ENCODE measurements at places on chromosomes 13 and 19.

DNA sequence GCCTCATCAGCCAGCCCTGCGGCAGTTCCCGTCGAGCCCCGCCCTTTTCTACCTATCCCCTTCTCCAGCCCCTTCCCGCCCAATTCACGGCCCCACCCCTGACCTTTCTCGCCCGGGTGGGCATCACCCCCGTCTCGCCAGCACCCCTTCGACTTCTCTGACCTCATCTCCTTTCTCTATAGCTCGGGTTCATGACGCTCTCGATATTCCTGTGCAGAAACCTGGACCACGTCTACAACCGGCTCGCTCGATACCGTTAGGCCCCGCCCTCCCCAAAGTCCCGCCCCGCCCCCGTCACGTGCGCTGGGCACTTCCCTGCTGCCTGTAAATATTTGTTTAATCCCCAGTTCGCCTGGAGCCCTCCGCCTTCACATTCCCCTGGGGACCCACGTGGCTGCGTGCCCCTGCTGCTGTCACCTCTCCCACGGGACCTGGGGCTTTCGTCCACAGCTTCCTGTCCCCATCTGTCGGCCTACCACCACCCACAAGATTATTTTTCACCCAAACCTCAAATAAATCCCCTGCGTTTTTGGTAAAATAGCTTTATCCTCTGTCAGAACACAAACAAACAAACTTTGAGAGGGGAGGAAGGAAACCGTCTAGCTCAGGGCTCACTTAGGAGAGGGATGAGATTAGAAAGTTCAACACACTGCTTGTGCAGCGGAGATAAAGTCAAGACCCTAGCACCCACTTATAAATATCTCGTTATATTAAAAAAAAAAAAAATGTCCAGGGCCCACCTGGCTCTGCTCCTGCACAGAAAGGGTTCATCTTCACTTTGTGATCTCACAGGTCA, 5.1 kb downstream of the CD37 start:
- DNase-seq = no peak

GRCh38 chr13:88235441-88235840, 564.3 kb downstream of the SLITRK5 start:
- DNase-seq = no peak

DNA sequence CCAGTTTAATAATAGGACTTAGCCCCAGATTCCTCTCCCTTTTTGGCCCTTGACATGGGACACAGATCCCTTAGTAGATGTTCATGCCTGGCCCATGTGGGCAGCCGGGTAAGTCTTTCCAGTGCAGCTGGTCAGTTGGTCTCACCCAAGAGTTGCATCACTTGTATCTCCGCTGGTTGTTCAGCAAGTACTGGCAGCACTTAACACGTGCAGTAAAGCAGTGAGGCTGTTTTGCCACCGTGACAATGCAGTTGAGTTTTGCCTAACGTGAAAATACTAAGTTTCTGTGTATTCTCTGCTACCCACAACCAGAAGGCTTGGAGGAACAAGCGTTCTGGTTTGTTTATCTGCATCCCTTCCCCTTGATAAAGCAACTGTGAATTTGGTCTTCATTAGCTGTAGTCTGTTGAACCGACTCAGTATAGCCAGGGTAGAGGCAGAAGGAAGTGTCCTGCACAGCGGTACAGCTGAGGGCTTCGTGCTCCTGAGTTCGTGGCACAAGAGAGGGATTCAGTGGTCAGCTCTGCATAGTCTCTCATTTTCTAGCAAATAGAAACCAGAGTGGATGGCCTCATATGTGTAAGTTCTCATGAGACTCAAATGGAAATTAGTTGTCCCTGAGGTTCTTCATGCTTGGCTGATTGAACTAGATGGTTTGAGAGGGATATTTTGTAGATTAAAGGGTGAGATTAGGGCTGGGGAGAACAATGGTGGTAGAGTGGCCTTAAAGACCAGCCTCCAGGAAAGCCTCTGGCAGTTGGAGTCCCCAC, 50.3 kb downstream of the ARHGEF7 start:
- DNase-seq = no peak

GRCh38 chr19:8526345-8527091, 12.6 kb upstream of the ZNF414 start:
- no peak for DNase-seq

DNA sequence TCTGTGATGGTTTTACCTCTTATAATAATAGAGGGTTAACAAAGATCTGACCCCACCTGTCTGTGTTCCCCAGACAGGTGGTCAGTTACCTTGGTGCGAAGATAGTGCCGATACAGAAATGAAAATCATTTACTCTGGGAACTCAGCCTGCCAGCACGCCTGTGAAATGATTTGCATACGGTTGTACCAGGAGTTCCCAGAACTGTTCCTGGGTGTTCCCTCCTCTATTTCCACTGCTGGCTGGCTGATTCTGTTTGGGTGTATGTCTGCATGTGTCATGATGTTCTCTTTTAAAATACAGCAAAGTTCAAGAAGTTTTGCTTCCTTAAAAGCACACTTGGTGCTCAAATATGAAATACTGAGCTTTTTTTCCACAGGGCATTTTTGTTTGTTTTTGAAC, 527.1 kb downstream of the FGF9 start:
- DNase-seq = no peak

GRCh38 chr13:98515818-98516465, 61.0 kb downstream of the STK24 start:
- DNase-seq = no peak

DNA sequence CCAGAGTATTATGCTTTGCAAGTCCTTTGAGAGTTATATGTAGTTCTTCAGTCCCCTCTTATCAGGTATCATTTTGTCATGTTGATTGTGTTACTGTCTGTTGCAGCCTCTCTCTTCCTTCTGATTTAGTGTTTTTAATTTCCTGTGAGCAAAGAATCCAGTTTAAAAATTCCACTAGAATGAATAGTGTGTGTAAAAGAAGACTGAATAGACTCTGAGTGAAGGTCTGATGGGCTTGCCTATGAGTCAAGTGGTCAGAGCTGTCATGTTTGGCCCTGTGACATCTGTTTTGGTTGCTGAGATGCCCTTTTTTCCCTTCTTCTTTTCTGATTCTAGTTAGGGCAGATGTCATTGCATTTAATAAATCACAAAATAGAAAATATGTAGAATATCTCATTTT, 23.3 kb upstream of the KCTD4 start:
- no peak for DNase-seq

DNA sequence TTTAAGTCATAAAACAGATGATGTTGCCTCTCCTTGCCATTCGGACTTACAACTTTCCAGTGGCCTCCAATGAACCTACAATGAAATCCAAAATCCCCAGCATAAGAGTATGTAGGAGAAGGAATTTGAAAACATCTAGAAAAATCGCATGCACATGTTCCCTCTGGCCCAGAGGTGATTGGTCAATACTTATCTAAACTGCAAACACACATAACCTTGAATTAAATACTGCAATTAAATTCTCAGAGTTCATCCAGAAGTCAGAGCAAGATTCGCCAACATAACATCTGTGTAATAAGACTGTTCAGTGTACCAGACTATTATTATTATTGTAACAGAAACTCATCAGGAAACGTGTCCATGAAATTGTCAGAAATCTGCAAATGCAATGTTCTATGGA, 82.2 kb upstream of the USP29 start:
- no peak for DNase-seq

GRCh38 chr19:56146904-56147303, 5.8 kb downstream of the ZNF444 start:
- DNase-seq = no peak

- DNase-seq = no peak
Measured at GRCh38 chr13:100234524-100235136, 145.7 kb downstream of the PCCA start.

- no peak for DNase-seq
Measured at GRCh38 chr19:19372656-19373416, 32.6 kb upstream of the GATAD2A start.

DNA sequence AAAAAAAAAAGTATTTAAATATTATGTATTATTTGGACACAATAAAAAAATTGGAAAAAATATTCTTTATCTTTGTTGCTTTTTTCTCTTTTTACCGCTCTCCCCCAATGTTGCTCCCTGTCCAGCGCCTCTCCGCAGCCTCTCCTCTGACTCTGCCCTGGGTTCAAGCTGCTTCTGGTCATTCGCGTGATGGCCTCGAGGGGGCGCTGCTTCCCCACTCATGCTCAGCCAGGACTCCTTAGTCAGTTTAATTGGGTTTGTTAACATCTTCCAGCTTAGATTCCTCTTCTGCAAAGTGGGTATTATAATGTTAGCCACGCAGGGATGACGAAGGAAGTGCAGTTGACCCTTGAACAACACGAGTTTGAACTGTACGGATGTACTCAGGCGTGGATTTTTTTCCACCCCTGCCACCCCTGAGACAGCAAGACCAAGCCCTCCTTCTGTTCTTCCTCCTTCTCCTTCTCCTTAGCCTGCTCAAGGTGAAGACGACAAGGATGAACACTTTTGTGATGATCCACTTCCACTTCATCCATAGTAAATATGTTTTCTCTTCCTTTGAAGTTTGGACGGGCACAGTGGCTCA, 4.9 kb upstream of the NWD1 start:
- DNase-seq = no peak

DNA sequence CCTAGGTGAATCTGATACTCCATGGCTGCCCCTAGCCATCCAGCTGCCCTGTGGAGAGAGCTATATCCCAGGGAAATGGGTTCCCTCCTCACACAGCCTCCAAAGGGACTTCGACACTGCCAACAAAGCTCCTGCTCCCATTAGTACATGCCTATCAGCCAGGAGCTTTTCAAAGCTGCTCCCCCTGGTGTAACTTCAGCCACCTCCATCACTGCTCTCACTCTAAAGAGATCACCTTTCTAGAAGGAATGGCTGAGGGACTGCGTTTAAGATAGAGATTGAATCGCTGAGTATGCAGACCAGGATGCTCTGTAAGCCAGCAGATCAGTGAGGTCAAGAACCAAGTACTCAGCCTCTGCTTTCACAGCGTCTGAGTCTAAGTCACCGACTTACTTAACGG, 213.7 kb downstream of the NALCN start:
- no peak for DNase-seq

DNA sequence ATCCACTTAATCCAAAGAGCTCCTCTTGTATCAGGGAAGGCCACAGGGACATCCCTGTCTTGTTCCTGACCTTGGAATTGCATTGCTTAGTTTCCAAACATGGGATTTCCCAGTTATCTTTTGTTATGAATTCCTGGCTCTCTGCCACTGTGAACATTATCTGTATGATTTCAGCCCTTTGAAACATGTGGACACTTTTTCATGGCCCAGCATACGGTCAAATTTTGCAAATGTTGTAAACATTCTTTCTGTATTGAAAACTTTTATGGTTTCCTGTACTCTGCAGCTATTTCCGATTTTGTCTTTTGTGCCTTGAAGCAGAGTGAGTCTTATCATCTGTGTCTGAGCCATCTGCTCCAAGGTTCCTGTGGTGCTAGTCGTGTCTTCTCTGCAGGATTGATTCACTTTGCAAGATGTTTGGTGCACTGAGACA, 4.5 kb upstream of the CFAP97D2 start:
- DNase-seq = no peak

DNA sequence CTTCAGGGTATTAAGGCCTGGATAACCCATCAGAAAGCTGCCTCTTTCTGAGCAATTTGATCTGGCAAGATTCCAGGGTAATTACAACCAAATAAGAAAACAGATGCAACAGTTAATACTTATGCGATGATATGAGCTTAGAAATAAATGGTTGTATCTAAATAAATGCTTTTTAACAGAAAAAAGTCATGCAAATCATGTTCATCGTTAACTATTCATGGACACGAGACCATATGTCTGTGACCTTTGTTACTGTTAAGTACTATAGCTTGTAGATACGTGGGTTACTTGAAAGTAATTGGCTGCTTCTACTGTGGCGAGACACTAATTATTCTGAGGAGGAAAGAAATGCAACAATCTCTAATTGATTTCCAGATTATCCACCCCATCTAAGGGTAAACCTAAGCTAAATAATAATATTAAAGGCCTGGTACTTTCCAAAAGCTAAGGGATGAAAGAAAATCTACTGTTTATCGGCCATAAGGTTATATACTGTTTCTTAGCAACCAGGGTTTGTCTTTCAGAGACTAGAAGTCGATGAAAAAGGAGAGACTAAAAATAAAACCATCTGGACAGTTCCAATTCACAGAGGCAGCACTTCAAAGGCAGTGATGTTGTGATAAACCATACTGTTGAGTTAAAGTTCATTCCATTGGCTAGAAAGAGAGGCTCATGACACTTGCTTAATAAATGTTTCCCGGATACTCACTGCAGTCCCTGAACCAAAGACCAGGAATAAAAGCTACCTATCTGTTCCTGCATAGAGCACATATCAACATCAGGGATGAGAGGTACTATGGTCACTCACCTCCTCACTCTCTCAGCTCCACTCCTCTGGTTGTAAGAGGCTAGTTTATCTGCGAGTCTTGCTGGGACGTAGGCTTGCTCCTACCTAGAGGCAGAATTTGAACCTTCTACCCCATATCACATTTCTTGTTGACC, 1.5 kb downstream of the EPSTI1 start:
- DNase-seq = no peak
